ENCODE measurements at places on chromosomes 13 and 19.

DNA sequence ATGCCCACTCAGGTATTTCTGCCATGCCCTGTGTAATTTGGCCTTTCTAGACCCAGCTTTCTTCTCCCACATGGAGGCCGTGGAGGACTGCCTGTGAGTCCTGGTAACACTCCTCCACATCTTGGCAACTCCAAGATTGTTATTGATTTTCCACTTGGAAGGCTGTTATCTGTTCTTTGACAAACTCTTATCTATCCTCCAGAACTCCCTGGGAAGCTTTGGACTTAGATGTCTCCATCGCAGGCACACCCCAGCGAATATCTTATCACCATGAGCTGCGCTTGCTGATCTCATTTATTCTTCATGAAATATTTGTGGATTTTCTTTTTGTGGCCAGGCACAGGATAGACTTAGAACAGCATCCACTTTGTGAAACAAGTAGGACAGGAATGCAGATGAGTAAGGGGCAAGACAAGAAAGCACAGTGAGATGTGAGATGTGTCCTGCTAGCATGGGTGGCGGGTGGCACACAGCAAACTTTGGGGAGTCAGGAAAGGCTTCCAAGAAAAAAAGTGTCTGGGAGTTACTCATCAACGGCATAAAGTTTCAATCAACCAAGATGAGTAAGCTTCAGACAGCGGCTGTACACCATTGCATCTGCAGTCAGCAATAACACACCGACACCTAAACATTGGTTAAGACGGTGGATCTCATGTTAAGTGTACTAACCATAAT is 84.5 kb upstream of the IRS2 start:
- DNase-seq: no peak

DNA sequence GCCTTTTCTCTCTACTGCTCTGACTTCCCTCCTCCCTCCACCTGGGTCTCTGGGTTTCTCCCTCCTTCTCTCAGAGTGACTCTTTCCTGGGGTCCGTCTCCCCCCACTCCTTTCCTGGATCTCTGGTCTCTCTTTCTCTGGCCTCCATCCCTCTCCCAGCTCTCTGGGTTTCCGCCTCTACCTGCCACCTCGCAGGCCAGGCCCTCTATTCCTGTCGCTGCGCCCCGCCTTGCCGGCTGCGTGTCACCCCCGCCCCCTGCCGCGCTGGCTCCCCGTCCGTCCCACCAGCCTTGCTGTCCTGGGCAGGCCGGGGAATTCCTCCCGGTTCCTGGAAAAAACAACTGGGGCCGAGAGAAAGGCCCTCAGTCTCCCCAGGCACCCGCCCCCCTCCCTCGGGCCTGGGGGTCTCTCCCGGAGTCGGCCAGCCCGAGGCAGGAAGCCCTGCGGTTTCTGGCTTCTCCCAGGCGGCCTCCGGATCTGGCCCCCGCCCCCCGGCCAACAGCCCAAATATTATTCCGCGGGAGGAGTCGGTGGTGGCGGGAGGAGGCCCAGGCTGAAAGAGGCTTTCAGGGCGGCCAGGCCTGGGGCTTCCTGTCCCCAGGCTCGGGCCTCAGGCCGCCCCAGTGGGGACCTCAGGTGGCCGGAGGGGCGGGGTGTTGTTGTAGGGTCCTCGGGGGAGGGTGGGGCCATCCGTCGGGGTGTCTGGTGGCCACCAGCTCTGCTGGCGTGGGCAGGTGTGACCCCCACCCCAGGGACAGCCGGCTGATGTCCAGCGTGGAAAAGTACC is 9.3 kb downstream of the IRF2BP1 start:
- DNase-seq: peak; percentile 64

DNA sequence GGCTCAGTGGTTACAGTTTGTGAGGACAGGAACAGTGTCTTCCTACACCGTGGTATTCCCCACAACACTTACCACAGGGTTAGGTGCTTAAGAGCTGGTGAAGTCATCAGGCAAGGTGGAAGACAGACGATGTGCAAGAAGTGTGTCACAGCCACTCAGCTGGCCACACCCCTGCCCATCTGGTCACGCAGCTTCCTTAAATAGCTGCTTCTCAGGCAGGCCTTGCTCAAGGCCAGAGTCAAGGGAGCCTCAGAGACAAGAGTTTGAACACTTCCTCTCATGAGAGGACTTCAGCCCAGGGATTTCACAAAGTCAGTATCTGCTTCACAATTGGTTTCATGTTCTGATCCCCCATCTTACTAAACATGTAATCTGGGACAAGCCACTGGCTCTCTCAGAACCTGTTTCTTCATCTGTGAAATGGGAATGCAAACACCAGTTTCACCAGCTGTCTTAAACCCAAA is 80.3 kb upstream of the FRY start:
- DNase-seq: peak; percentile 37

- no peak for DNase-seq
Measured at GRCh38 chr13:66748712-66749111, 481.4 kb downstream of the PCDH9 start.

DNA sequence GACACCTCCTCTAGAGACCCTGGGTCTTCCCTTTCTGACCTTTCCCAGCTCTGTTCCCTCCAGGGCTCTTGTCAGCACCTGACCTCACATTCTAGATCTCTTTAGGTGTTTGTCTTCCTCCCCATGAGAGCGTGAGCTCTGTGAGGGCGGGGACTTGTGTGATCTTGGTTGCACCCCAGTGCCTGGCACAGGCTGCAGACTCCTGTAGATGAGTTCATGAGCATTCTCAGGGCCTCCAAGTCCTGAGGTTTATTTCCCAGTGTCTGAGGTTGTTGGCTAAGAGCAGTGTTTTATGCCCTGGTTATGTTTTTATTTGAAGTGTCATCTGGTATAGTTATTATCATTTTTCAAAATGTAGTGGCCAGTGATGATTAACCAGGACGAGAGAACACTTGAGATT is 596 bp downstream of the CEACAM4 start:
- no peak for DNase-seq

DNA sequence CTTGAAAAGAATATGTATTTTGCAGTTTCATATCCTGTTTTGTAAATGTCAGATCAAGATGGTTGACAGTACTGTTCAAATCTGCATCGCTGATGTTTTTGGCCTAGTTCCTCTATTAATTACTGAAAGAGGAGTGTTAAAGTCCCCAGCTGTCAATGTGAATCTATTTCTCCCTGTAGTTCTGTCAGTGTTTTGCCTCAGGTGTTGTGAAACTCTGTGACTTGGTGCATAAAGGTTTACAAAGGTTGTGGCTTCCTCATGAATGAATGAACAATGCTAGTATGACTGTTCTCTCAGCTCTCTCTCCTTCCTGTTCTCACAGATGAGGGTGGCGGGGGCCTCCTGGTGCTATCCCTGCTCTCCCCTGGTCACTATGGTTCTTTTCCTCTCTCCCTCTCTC is 142.4 kb downstream of the MYCBP2 start:
- DNase-seq: peak; percentile 12

- DNase-seq: no peak
Measured at GRCh38 chr19:18682807-18683108, 722 bp upstream of the CRTC1 start.

- DNase-seq: no peak
Measured at GRCh38 chr19:47499371-47499770, 15.4 kb upstream of the KPTN start.

DNA sequence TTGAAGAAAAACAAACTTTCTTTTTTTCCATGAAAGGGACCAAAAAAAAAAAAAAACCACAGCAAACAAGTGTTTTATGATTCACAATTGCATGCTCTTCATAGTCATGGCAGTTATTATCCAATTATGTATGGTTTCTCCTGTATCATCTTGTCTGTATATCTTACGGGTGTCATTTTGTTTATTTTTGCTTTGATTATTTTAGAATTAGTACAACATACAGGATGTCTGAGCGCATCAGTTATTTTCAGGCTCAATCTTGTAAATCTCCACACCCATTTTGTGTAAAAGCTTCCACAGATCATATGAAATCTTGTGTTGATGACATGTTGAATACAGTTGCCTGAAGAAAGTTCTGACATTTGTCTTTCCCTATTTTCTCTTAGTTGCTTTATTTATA is 280.3 kb downstream of the KLF5 start:
- no peak for DNase-seq

GRCh38 chr13:27504868-27505194 is 54.5 kb upstream of the MTIF3 start:
- DNase-seq: no peak

GRCh38 chr19:1058112-1058511 is 8.9 kb upstream of the ARHGAP45 start:
- no peak for DNase-seq

- no peak for DNase-seq
Measured at GRCh38 chr13:27772651-27773425, 19.4 kb upstream of the GSX1 start.

DNA sequence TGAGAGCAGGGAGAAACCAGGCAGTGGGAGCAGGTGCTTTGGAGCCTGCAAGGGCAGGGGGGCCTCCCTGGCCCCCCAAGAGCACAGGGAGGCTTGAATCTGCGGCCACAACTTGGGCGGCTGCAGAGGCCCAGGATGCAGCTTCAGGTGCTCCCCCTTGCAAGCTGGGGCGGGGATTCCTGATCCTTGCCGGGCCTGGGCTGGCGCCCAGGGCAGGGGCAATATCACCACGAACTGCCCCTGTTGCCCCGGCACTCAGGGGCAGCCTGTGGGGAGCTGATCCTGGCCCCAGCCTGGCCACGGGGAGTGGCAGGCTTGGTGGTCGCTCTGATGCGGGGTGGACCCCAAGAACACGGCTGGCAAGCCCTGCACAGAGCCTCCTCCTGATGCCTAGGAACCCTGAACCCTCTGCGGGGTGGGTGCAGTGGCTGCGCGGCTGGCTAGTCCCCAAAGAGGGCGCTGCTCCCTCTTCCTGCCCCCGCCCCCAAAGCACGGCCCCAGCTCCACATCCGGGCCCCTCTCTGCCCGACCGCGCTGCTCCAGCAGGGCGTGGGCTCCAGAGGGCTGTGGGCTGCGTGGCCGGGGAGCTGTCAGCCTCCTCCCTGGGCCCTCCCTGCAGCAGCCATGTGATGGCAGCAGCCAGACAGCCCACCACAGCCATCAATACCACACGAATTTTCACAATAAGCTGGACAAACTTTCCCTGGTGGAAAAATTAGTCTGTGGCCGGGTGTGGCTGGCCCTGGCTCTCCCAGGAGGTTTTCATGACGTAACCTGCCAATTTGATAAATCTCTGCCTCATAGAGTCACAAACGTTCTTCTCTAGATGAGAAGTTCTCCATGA is 21.0 kb downstream of the TNFSF9 start:
- DNase-seq: peak; percentile 86

DNA sequence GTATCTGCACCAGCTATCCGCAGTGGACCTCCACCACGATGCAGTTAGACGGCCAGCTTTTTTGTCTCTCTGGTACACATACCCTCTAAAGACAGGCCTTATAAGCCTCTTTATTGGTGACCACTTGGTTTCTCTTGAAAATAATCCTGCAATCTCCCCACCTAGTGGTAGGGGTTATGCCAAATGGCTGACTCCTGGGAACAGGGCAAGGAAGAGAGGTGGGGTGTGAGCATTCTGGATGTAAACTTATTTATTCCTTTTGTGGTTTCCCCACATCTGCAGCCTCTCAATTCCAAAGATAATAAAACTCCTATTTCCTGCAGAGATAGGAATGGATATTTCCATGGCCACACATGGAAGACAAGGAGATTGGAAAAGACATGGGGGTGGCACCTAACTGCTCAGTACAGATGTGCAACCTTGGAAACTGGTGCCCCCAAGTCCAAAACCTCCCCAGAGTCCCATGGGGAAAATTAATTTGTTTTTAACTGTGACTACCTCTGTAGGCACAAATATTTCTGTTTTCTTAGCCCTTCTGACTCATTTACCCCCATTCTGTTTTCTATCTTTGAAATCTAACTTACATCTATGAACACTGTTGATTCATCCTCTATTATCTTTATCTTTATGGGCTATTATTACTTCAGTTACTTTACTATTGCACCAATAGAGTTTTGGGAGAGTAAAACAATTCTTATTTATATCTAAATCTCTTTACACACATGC is 112.7 kb upstream of the TSHZ3 start:
- DNase-seq: no peak

DNA sequence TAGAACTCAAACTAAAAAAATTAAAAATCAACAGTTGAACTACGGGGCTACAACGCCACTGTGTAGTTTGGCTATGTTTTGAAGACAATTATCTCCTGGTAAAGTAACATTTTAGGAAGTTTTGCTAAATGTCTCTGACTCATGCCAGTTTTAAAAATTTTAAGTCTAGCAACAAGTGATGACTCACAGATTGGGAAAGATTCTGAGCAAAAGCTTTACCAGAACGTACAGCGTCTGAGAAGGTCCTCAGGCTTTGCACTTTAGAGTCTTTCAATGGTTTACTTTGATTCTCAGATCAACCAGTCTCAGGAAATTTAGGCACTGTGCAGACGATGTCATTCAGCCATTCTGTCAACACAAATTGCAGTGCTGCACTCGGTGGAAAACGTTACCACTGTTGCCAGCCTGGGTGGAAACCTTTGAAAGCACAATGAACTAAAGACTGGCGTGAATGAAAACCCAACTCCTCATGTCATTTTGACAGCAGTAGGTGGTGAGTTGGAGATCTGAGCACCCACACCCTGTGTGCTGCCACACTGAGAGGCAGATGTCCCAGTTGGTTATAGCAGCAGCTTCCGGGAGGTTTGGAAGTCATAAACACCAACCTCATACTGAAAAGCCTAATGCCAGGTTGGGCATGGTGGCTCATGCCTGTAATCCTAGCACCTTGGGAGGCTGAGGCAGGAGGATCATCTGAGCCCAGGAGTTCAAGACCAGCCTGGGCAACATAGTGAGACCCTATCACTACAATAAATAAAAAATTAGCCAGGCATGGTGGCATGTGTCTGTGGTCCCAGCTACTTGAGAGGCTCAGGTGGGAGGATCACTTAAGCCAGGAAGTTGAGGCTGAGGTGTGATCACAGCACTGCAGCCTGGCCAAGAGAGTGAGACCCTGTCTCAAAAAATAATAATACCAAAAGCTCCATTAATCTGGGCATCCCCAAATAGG is 6.3 kb upstream of the WTIP start:
- no peak for DNase-seq

DNA sequence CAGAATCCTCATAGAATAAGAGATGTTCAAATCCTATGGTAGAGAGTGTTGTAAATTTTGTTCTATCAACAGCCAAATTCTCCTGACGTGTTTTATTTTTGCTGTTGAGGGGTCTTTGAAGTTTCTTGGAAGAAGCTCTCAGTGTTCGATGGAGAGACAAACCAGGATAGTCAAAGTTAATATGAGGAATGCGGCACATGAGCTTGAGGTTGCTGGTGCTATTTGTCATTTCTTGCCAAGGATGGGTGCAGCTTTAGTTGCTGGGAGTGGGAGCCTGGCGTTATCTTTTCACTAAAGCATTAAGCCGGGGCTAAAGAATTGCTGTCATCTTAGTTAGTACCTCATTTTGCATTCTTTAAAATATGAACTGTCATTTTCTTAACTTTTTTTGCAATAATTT is 239.9 kb upstream of the CSNK1A1L start:
- DNase-seq: no peak

DNA sequence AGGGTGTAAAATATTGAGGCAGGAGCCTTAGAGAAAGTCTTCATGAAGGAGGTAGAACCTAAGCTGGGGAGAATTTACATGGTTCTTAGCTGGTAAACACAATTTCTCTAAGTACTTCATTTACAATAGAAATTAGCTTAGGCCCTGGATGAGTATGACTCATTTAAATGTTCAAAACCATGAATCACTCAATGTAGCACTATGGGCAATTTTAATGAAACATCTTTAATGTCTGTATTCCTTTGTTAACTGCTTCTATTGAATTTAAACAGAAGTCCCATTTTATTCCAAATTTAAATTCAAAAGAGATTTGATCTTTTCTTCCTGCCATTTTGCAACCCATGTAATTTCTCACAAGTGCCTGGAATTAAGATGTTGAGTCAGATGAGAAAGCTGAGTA is 252.1 kb downstream of the RFC3 start:
- DNase-seq: no peak

GRCh38 chr13:72403396-72404010 is 323.9 kb downstream of the MZT1 start:
- DNase-seq: no peak

GRCh38 chr19:42480335-42481095 is 37.8 kb upstream of the CXCL17 start:
- DNase-seq: no peak
